Brain (organoid and tissue), 16 donors: ENCODE measurements at places on chromosomes 16 and 17.

DNA sequence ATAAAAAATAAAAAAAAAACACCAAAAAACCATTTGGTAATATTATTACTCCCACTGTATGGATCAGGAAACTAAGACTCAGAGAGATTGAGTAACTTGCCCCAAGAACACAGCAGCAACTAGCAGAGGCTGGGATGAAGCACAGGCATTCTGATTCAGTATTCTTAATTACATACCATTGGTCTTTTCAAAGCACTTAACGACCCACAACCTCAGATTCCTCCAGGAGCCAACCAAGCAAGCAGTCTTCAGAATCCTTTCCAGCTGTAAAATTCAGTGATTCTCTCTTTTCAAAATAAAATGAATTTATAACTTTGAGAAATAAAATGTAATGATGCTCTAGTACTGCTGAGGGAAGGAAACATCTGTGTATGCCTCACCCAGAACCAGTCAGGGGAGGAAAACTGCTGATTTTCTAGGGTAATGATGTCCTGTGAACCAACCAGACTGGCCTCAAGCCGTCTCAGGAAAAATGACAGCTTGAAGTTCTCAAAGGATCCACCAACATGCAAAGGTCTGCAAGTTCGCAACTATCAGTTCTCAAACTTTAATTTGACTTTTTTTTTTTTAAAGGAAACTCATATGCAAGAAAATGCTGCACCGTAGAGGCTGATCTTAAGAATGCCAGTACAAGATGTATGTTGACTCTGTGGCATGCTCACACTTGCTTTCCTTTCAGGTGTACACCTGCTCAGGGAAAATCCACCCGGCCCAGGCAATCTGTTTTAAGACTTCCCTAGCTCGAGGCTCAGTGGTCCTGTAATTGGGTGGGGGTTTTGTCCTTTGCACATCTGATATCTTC lies 9.0 kb downstream of the CUEDC1 start:
- no peak for DNase-seq

DNA sequence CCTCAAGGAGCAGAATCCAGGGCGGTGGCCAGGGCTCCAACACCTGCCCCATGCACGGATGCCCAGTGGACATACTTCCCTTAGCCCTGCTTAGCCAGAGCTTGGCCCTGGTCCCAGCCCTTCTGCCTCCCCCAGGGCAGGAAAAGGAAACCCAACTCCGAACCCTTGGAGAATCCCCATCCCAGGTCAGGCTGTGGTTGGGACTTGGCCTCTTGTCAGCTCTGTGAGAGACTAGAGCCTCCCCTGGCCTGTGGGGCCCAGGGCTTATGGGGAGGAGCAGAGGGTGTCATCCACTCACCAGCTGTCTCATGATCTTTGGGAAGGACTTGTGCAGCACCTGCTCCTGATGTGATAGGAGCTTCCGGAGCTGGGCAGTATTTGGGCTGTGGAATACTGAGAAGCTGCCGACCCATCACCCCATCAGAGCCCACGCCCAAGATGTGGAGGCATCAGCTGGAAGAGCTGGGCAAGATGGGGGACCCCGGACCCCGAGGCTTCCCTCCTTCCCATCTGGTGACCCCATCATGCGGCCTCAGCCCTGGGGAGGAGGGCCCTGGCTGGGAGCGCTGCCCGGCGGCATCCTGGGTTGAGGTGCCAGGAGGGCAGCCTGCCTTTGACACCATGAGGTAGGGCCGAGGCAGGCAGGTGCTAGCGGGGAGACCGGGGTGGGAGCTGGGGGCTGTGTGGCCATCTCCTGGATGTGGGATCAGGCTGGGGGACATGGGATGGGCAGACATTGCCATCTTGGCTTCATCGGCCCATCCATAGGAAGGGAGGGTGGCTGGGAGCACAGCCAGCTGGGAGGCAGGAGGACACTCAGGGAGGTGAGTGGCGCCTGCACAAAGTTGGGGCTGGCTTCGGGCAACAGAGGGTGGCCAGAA lies 45.1 kb downstream of the TNFRSF13B start:
- no peak for DNase-seq

DNA sequence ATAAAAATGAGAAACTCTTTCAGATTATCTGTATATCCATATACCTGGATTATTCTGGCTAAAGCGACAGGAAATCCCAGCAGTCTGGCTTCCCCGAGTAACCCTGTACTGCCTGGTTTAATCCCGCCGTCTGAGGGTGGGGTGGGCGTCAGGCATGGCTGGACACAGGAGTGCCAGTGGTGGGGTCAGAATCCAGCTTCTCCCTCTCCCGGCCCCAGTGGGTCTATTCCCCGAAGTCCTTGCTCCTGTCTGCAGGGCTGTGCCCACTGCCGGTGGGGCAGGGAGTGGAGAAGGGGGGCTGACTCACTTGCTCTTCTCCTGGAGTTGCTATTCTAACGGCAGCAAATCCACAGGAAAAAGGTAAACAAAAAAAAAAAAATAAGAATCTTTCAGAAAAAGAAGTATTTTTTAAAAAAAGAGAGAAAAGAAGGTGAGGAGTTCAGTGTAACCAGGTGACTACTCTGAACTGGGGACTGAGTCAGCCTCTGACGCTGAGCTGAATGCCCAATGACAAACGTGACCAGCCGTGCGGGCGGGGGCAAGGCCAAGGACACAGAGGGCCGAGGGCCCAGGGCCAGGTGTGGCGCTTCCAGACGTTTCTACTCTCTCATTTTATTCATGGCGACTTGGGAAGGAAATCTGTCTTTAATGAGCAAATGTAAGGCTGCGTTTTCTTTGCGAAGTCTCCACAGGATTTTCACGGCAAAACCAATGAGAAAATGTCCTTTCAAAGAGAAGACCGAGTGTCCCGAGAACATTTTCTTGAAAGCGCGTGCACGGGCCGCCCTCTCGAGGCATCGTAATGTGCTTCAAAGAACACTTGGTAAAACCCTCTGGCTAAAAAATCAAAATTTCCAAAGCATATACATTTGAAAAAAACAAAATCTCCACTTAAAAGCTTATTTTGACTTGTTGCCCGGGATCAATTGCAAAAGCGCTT lies 20.2 kb downstream of the FOXF1 start:
- DNase-seq, result no peak

- DNase-seq, result no peak
Measured at GRCh38 chr17:16880843-16881230, 91.1 kb downstream of the TNFRSF13B start.

GRCh38 chr17:48241770-48242497 lies 134.4 kb downstream of the SNX11 start:
- no peak for DNase-seq

DNA sequence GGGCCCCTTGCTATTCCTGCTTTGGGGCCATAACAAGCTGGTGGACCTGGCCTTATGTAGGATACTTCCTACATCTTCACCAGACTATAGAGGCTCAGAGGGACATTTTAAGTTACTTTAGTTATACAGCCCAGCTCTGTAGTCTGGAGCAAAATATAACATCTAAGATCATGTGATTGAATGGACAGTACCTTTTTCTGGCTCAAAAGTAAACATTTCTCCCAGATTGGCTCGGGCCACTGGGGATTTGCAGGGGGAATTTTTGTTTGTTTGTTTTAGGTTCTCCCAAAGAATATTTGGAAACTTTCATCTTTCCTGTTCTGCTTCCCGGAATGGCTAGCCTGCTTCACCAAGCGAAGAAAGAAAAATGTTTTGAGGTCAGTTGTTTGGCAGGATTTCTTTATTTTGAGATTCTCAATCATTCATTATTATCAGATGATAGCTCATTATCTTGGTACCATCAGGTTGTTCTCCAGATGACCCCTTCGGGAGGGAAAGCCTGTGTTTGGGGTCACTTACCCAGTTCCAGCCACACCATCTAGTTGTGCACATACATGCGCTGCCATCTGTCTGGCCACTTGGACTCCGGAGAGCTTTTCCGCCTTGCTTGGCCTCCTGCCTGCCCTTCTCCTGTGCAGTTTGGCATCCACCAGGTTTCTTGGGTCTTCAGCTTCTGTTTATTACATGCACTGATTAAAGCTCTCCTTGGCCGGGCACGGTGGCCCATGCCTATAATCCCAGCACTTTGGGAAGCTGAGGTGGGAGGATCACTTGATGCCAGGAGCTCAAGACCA lies 17.2 kb downstream of the IQCK start:
- DNase-seq, result peak; percentile 34

DNA sequence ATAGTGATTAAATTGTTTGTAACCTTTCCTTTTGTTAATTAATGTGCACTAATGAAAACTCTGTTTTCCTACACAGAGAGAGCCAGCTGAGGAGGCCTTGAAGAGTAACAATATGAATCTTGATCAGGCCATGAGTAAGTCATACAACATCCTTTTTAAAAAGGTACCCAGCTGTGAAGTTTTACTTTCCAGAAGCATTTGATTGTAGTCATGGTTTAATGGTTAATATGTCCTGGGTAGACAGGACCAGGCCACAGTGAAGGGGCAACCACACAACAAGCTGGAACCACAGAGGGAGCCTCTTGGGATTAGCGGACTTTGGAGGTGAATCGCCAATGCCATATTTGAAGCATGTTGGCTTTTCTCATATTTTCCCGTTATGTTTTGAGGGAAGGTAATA lies 55.6 kb downstream of the TMC6 start:
- DNase-seq, result no peak

DNA sequence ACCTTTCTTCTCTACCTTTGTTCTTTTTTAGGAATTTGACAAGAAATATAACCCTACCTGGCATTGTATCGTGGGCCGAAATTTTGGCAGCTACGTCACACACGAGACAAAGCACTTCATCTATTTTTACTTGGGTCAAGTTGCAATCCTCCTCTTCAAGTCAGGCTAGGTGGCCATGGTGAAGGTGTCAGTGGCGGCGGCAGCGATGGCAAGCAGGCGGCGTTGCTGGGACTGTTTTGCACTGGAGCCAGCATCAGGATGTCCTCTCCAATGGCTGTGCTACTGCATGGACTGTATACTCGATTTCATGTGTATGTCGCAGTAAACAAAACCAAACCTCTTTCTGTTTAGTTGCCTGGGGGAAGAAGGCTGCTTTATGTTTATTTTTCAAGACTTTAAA lies 5.9 kb downstream of the DYNLL2 start:
- DNase-seq, result no peak

- no peak for DNase-seq
Measured at GRCh38 chr16:17109413-17109812, 361.3 kb downstream of the XYLT1 start.

- peak; percentile 57 for DNase-seq
Measured at GRCh38 chr16:17370223-17370707, 100.5 kb downstream of the XYLT1 start.

DNA sequence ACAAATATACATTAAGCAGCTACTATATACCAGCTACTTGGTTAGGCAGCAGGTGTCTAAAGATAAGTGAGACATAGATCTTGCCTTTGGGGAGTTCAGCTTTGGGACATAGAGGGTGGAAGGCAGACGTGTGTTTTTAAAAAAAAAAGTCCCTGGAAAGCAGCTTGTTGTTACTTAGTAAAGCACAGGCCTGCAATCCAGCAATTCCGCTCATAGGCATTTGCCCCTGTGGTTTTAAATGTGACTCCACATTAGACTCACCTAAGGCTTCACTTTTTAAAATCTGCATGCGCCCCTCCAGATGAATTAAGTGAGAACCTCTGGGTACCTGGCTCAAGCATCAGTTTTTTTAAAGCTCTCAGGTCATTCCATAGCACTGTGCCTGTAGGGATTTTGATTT lies 7.2 kb upstream of the MLYCD start:
- DNase-seq, result no peak

DNA sequence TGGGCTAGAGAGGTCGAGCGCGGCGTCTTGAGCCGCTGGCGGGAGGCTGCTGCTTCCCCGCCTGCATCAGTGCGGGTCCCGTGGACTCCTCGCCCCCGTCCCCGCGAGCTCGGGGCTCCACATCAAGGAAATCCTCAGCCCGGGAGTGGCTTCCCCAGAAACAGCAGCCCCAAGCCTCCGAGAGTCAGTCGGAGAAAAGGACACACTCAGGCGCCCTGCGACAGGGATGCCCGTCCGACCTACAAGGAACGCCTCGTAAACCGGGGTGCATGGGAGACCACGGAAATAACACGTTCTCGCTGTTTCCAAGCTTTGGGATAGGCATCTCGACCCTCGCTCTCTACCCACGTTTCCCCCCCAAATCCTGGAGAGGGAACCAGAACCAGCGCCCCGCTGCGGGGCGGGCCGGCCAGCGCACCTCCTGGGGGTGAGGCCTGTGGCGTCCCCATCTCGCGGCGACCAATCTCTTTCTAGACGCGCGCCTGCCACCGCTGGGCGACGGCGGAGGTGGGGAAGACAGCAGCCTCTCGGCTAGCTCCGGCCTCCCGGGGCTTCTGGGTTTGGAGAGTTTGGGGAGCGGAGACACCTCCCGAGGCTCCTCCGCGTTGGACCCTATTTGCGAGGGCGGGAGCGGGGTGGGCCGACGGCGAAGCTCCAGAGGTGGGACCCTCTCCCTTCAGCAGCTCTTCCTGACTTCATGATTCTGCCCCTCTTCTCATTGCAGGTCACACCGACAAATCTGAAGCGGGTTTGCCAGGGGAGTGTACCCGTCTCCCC lies 759 bp upstream of the TP53I13 start:
- DNase-seq, result peak; percentile 29

DNA sequence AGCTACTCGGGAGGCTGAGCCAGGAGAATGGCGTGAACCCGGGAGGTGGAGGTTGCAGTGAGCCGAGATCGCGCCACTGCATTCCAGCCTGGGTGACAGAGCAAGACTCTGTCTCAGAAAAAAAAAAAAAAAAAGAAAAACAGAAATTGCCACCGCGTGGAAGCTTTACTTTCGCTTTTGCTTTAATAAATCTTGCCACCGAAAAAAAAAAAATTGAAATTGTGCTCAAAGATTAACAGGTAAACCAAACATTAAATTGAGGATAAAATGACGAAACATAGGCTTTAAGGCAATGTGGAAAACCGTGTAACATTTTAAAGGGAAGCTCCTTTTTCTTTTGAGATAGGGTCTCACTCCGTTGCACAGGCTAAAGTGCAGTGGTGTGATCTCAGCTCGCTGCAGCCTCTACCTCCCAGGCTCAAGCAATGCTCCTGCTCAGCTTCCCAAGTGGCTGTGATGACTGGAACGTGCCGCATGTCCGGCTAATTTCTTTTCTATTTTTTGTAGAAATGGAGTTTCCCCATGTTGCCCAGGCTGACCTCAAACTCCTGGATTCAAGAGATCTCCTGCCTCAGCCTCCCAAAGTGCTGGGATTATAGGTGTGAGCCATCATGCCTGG lies 40.1 kb downstream of the ZNF276 start:
- no peak for DNase-seq

GRCh38 chr17:5508810-5509209 lies 22.4 kb downstream of the MIS12 start:
- peak; percentile 49 for DNase-seq

- DNase-seq, result no peak
Measured at GRCh38 chr17:58590377-58590776, 75.9 kb upstream of the MTMR4 start.

DNA sequence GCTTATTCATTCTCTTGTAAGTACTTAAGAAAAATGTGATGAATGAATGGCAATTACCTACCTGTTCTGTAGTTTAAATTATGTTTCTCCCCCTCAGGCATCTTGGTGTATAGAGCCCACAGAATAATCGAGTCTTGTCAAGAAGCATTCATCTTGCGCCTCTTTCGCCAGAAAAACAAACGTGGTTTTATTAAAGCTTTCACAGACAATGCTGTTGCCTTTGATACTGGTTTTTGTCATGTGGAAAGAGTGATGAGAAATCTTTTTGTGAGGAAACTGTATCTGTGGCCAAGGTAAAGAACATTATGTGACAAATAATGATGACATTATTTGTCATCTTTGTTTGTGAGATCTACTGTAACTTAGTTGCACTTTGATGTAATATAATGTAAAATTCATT lies 6.5 kb downstream of the ERCC4 start:
- DNase-seq, result no peak
